Activated CD8-positive, alpha-beta memory T cell treated with anti-CD3 and anti-CD28 coated beads, Interleukin-2, amount 10 ng/mL, durations not matched to agents 7 days and 5 days (primary cell): ENCODE measurements at places on chromosomes 2 and 18. TPM values are rescaled to one million over a fixed set of nuclear protein-coding genes. Genes with fewer than 3 reads are reported as not detected.

Gene DSG1
- total RNA-seq = not detected

Gene VWC2L
- total RNA-seq = not detected

Gene PSMA8
- total RNA-seq = 0.82 TPM

Gene TRAK2
- total RNA-seq = 39.8 TPM

Gene SERPINB8
- 7.2 TPM for total RNA-seq

Gene ANKRD53
- not detected for total RNA-seq

Gene SMIM21
- total RNA-seq = not detected

Gene SPP2
- not detected for total RNA-seq

Gene CNTNAP5
- not detected for total RNA-seq

Gene LCT
- 0.41 TPM for total RNA-seq

Gene TMEM200C
- not detected for total RNA-seq

DNA sequence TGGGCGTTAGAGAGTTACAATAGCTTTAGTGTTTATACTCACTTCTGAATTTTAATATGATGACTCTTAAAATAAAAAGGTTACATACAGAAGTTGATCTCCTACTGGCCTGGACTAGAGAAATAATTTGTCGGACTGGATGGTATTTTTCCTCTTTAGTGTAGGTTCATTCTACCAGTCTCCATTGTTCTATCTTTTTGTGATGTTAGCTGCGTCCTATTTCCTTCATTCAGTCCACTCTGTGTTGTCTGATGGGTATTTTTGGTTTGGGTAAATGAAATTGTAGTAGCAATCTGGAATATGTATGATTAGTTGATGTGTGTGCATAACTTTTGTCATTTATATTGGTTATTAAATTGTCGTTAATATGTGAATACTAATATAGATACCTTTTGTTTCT lies 5.3 kb downstream of the DDX1 start:
- DNase-seq = no peak

GRCh38 chr2:233367586-233367985 lies 13.3 kb downstream of the DGKD start:
- DNase-seq = no peak

DNA sequence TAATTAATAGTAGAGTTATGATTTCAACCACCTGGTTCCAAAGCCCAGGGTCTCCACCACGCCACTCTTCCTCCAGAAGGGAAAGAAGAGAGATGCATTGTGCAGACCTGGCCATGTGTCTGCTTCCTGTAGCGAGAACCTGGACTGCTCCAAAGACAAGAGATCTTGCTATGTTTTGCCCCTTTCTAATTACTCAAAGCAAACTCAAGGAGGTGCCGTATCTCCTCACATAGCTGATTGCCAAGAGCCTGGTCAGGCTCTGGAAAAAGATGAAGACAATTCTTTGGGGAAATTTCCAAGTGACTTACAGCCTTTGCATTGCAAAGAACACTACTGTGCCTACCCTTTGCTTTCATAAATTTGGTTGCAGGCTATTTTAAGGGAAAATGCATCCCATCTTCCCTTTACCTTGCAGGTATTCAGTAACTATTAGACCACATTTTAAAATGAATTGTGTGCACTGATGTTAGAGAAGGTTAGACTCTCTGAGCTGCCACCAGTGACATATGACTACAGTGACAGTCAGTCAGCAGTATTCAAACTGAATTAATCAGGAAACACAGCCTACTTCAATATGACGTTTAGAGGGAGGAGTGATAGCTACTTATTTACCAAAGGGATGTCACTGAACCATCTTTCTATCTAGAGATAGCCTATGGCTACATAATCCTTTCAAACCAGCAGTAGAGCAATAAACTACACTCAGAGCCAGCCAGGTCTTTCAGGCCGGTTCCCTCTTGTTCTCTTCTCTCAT lies 842.1 kb upstream of the FANCL start:
- no peak for DNase-seq

- no peak for DNase-seq
These were observed 1663.6 kb downstream of the SUCLG1 start for GRCh38 chr2:82795446-82795845.

DNA sequence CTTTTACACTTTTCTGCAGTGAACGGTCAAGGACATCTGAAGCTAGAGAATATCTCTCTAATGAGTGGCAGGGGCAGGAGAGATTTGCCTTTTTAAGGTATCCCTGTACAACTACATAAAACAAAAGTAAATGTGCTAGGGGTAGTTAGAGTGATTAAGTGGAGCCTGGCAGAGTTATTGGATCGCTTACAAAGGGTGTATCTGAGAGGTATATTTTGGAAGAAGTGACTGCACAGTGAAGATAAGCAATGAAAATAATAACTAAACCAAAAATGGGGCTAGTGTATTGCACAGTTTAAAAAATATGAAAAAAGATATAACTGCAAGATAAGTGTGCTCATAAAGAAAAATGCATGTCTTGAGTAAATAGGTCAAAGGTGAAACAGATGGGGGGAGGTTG lies 193.5 kb upstream of the EPC2 start:
- DNase-seq = no peak

GRCh38 chr2:25305775-25306174 lies 36.0 kb downstream of the DNMT3A start:
- no peak for DNase-seq

GRCh38 chr18:55248495-55248894 lies 289.2 kb upstream of the CCDC68 start:
- DNase-seq = no peak

GRCh38 chr2:73009177-73009839 lies 62.2 kb downstream of the SFXN5 start:
- DNase-seq = no peak

DNA sequence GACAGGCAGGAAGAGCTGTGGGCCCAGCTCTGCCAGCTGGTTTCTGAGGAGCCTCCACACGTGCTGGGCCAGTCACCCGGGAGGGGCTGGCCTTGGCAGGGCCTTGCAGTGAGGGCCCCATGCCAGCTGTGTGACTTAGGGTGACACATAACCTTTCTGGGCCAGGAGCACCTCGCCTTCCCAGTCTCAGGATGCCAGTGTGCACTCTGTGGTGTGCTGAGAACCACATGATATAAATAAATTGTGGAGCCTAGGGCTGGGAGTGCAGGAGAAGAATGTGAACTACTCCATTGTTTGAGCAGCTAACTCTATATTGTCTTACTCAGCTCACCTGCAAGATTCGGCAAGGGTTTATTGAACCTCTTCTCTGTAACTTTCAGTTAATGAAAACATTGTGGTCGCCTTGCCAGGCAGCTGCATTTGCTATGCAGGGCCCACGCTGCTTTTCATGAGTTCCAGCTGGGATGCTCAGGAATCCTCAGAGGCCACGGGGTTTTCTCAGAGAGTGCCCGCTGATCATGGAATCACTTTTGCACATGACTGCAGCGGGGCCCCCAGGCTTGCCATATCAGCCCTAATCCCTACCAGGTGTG lies 222.3 kb downstream of the SH3RF3 start:
- DNase-seq = peak; percentile 34

- DNase-seq = no peak
These were observed 285.1 kb downstream of the SLC4A3 start for GRCh38 chr2:219912491-219912921.

GRCh38 chr2:178072383-178073301 lies at the start of gene PDE11A:
Gene PDE11A (minus strand): TSS chr2:178072777. CDS start chr2:178072437, 340 bp downstream.
- DNase-seq = peak; percentile 75

DNA sequence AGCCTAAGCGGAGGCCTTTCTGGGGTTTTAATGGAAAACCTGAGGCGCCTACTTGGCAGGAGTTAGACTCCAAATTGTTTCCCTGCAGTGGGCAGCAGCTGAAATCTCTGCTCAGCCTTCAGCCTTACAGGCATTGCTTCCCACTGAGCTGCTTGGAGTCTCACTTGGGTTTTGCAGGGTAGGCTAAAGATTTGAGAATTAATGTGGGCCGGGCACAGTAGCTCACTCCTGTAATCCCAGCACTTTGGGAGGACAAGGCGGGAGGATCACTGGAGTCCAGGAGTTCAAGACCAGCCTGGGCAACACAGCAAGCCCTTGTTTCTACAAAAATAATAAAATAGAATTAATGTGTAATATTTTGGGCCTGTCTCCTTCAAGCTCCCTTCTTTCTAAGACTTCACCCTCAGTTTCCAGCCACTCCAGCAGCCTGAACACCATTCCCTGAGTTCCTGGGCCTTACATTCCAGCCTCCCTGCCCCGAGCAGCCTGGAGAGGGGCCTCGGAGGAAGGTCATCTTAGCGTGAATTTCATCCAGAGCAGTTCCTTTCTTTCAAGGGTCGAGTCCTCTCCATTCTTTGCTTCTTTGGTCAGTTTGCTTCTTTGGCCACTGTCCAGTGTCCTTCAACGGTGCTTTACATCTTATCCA lies 9.1 kb upstream of the RAB17 start:
- DNase-seq = no peak

GRCh38 chr2:43934567-43934966 lies 61.2 kb downstream of the LRPPRC start:
- DNase-seq = no peak

GRCh38 chr2:240436683-240437550 lies 1.5 kb downstream of the GPC1 start:
- DNase-seq = no peak

- no peak for DNase-seq
These were observed 76.9 kb downstream of the MYT1L start for GRCh38 chr2:2254206-2254605.

- no peak for DNase-seq
These were observed 512.9 kb upstream of the ID2 start for GRCh38 chr2:8168876-8169424.

DNA sequence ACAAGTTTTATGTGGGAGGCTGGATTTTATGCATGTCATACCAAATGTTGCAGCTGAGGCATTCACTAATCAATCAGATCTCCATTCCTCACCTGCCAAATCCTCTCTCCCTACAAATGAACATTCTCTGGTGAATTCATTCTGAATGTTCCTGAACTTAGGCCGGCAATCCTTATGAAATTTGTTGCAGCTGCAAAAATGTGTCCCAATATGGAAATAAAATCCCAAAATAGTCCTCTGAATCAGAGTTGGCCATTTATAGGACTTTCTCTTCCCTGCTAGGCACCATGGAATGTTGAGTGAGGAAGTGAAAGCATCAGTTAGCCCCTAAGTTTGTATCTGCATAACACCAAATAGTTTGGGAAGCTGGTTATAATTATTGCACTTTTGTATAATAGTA lies 25.6 kb downstream of the GCA start:
- no peak for DNase-seq

- no peak for DNase-seq
These were observed 15.7 kb downstream of the DYNC1I2 start for GRCh38 chr2:171702781-171703556.

DNA sequence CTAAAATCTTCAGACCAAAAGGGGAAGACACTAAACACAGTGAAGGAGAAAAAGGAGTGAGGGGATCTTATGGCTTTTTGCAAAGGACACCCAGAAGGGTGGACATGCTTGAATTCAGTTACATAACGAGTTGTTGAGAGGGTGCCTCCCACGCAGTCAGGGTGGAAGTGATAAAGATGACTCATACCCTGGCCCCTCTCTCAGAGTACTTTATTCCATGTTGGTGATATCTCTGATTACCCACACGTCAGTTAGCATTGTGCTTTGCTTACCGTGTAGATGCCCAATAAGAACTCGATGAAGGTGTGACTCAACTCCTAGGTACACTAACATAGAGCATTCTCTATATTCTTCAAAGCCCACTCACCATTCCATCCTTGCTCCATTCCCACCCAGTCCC lies 44.4 kb downstream of the EN1 start:
- no peak for DNase-seq

GRCh38 chr18:36769611-36770314 lies 59.0 kb downstream of the TPGS2 start:
- DNase-seq = no peak
